Amniotic epithelial cell (primary cell): ENCODE measurements at places on chromosomes 4 and X.

DNA sequence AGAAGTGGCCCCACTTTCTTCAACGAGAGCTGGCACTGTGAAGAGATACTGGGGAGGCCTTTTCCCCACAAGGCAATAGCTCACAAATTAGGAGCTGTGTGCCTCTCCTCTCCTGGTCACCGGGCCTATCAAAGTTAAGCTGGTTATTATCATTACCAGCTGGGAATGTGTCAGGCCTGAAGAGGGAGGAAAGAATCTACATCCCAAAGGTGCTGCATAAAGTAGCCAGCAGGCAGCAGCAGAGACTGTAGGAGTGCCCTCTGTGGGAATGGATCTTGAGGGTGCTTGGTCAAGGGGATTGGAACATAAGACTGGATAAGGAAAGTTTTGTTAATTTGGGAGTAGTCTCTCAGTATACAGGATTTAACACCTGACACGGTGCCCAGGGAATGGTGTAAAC lies 9.1 kb upstream of the TMPRSS11D start:
- DNase-seq, result no peak

DNA sequence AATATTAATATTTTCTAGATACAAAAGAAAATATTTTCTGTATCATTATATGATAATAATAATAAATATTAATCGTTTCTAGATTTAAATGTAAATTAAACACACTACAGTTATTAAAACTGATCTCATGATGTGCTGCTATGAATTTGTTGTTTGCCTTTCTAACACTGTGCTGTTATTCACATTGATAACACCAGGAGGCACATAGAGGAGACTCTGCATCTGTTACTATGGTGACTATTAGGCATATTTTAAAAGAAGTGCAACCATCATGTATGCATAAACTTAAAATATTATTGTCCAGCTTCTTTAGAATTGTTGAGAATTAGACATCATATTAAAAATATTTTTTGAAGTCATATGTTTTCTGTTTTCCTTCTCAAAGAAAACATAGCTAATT lies 11.8 kb upstream of the PDGFC start:
- peak; percentile 42 for DNase-seq

DNA sequence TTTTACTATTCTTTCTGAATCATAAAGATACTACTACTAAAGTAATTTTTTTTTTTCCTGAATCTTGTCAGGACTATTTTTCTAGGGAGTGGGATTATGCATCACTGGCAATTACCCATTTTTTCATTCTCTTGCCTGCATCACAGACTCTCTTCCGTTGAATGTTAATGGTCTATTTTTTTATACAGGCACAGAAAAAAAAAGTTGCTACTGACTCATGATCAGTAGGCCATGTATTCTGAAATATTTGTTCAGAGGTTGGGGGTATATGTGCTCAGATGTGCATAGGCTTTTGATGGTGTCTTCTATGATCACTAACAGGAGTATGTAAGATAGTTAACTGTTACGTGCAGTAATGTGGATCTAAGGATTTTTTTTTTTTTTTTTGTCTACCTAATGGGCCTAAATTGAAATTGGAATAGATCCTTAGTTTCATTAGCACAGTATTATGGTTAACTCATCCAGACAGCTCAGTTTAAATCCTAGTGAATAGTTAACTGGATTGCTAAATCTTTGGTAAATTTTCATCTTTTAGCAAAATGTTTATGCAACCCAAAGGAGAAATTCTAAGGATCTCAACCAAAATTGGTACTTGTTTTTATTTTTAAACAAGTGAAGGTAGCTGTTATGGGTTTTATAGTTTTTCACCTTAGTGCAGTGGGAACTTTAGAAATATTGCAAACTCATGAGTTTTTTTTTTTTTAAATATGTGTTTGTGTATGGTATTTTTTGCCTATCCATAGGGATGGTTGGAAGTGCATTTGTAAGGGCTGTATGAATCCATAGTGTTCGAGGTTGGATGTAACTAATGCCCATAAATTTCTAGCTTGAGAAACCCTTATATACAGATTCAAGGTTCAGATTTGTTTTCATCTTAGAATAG lies 12.1 kb downstream of the BMP2K start:
- no peak for DNase-seq

DNA sequence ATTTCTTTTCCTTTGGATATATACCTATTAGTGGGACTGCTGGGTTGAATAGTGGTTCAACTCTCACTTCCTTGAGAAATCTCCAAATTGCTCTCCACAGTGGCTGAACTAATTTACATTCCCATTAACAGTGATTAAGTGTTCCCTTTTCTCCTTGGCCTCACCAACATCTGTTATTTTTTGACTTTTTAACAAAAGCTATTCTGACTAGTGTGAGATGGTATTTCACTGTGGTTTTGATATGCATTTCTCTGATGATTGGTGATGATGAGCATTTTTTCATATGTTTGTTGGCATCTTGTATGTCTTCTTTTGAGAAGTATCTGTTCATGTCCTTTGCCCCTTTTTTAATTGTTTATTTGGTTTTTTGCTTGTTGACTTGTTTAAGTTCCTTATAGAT lies 413.0 kb downstream of the MAPK10 start:
- DNase-seq, result peak; percentile 28

GRCh38 chrX:118286066-118286762 lies 59.7 kb upstream of the WDR44 start:
- DNase-seq, result peak; percentile 46

- DNase-seq, result peak; percentile 82
Observed at GRCh38 chr4:137651128-137651527, 118.8 kb upstream of the PCDH18 start.

- no peak for DNase-seq
Observed at GRCh38 chr4:124596816-124597215, 115.7 kb downstream of the ANKRD50 start.

GRCh38 chr4:26607776-26608175 lies 23.9 kb downstream of the TBC1D19 start:
- DNase-seq, result no peak

DNA sequence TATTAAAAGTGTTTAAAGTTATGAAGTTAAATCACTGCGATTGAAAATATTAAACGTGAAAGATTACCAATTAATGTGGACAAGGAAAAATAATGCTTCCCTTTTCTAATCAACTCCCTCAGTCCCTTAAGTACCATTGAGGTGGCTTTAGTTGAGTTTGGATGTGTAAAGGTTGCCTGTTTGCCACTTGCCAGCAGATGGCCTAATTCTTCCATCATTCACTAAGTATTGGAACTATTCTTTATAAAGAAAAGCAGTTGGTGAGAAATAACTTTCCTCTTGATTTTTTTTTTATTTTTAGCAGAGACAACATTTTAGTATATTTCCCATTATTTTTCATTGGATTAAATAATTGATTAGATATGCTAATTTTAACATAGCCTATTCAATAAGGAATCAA lies 295.9 kb upstream of the TACR3 start:
- no peak for DNase-seq

DNA sequence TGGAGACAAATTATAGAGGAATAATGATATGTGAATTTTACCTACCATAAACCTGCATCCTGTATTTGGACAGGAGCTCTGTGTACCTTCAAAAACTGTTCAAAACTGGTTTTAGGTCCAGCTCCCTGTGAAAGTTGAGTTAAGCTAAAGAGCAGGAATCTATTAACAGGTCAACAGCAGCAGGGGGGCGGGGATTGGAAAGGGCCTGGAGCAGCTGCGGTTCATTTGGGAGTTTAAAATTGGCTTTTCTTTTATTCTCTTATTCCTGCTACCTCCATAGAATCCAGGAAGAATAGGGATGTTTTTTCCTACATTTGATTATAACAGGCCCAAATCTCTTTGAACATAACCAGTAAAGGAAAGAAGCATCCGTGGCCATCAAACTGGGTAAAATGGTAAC lies 23.8 kb downstream of the SHROOM3 start:
- no peak for DNase-seq

- DNase-seq, result no peak
Observed at GRCh38 chr4:16727218-16727617, 171.2 kb downstream of the LDB2 start.

- no peak for DNase-seq
Observed at GRCh38 chrX:15233416-15234015, 36.4 kb downstream of the ASB9 start.

DNA sequence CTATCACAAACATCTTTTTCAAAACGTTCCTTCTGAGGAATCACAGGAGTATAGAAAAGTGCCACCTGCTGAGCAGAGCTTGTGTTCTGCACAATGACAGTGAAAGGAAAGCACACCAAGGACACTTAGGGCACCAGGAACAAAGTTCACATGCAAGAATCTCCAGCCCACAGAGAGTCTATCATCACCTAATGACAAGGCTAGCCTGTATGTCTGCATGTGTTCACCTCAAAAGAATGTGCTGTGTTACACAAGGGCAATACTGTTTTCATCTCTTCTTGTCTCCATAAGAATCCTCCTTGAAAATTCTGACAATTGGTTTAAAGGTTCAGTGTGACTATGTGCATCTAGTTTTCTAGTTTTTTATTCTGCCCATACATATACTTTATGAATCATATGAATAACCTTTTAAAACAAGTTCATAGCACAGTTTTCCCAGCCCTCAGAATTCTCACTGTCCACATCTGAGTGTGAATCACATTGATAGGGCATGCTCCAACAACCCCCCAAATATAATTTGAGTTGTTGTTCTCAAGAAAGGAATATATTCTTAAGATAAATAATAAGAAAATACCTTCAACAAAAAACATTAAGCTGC lies 118.0 kb downstream of the PWWP3B start:
- peak; percentile 52 for DNase-seq

DNA sequence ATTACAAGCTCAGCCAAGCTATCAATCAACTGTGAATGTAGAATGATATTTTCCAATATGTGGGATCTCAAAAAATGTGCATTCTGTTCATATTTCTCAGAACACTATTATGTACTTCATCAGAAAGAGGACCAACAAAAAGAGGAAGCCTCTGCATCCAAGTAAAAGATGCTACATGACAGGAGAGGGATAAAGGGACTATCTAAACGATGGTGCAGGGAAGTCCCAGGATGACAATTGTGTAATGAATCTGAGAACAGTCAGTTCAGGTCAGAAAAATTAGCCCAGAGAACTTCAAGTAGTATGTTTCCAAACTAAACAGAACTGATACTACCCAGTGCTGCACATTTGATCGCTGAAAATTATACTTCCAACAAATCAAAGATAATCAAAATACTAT lies 127.0 kb downstream of the ZNF330 start:
- no peak for DNase-seq

DNA sequence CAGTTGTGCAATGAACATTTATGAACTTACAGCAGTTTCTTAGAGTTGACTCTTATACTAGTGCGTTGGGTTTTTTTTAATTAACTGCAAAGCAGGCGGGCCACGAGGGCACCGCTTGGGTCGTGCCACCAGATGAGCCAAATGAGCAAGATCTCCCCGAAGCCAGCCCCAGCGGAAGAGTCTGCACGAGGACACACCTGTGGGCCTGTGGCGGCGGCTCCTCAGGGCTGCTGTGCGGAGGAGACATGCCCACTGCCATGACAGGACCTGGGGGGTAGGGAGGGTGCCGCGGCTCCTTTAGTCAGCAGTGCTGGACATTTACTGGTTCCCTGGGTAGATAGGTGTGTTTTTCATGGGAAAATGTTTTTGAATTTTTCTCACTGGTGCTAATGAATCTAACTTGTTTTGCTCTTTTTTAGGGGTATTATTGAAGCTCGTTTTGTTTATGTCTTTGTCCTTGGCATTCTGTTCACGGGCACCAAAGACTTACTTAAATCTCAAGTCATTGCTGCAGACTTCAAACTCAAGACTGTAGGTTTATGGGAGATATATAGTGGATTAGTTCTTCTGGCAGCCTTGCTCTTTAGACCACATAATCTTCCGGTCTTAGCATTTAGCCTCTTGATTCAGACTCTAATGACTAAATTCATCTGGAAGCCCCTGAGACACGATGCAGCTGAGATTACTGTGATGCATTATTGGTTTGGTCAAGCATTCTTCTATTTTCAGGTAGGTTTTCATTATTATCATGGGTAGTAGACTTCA lies 31.2 kb downstream of the PIGG start:
- no peak for DNase-seq

- DNase-seq, result peak; percentile 68
Observed at GRCh38 chr4:141346144-141346543, 125.4 kb downstream of the ZNF330 start.

DNA sequence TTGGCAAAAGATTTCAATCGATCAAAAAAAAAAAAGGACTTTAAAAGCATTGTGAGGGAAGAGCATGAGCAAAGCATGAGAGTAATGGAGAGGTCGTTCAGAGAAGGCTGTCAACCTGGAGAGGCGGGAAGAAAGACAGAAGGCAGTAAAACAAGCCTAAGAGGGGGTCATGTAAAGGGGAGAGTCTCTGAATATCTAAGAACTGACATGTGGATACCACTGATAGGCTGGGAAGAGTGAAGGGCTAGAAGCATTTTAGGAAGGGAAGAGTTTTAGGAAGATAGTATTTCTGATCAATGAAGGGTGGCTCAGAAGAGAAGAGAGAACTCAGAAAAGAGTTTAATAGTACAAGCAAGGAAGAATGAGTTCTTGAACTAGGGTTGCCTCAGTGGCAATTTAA lies 7.5 kb downstream of the FAM9C start:
- no peak for DNase-seq

- peak; percentile 68 for DNase-seq
Observed at GRCh38 chrX:22097012-22097694, 65.0 kb downstream of the PHEX start.

- DNase-seq, result no peak
Observed at GRCh38 chrX:120115438-120115963, at the start of gene RHOXF1. Gene RHOXF1 (minus strand): TSS chrX:120115913. CDS start chrX:120115862, 51 bp downstream.

GRCh38 chrX:149013081-149013480 lies 492.0 kb downstream of the IDS start:
- no peak for DNase-seq

DNA sequence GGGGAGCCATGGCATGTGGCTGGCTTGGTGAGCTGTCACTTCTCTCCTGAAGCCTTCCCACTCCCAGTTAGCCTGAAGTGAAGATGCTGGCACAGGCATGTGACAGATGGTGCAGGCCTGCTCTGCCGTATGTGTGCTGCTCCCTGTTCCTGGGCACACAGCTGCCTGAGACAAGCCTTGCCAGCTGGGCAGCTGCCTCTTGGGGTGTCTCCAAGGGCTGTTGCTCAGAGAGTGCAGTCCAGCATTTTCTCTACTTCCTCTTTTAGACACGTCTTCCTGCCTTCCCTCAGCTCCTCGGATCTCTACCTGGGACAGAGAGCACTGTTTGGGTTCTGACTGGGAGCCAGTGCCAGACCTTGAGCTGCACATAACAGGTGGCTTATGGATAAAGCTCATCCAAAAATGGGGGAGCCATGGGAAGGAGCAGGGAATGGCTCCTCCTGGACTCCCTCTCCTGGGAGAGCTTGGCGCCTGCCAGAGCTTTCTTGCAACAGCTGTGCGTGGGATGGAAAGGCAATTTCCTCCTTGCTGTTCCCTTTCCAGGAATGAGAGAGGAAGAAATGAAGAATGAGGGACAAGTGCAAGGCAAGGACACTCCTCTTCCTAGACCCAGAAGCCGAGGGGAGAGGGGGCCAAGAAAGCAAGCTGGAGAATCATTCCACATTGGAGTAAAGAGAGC lies 132.9 kb downstream of the MSL3 start:
- DNase-seq, result peak; percentile 8

DNA sequence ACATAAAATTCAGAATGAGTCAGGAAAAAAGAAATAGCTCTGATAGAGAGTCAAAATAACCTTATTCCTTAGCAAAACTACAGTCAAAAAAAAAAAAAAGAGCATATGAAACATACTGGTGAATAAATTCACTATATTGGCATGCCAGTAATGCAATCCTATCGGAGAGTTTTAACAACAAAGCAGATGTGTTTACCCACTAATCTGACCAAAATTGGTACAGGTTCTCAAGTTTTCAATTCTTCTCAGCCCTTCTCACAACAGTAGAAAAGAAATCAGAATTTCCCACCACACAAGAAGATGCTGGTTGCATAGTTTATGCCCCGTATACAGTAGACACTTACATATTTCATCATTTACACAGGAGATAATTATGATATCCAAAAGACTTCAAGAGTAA lies 59.4 kb downstream of the LCORL start:
- no peak for DNase-seq
